ENCODE measurements at places on chromosomes 1 and 21.

DNA sequence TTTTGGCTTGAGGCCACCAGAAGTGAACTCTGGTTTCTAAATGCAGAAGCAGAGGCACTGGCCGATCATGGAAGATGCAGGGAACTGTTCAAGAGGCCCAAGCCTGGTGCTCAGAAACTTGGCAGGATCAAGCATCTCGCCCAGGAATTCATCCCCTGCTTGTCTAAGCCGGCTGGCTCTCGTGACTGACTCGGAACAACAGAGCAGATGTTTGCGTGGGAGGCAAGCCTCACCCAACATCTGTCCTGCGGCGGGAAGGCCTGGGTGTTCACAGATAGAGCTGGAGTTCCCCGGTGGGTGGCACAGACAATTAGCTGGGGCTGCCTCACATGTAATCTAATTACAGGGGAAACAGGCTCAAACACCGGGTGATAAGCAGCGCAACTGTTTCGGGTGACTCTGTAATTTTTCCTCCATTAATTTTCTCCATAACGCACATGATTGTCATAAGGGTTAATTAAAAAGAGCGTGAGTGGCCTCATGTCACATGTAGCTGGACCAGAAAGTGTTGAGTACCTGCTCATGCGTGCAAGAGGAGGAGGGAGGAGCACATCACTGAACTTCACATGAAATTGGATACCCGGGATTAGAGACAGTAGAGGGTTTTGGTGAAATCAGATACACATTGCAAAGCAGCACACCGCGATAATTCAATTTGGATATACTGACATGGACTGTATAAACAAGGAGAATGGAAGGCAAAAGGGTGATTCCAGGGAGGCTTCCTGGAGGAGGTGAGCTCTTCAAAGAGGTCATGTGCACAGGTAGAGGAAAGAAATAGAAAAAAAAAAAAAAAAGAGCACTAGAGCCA lies 180.0 kb downstream of the ETS2 start:
- DNase-seq = peak; percentile 51

DNA sequence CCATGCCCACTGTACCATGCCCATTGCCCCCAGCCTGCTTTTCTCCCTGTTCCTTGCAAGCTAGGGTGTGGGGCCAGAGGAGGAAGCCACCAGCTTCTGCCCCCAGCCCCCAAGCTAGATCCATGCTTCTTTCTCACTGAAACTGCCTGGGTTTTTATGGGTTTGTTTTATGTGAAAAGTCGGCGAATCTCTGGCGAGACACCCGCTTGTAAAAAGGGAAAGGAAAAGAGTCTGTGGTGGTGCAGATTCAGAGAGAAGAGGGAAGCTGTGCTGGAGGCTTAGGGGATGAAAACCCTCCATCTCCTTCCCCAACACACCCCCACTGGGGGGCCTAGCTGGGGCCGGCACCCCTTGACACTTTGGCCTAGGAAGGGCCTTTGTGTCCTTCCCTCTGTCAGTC lies 26.2 kb downstream of the GRHL3 start:
- no peak for DNase-seq

DNA sequence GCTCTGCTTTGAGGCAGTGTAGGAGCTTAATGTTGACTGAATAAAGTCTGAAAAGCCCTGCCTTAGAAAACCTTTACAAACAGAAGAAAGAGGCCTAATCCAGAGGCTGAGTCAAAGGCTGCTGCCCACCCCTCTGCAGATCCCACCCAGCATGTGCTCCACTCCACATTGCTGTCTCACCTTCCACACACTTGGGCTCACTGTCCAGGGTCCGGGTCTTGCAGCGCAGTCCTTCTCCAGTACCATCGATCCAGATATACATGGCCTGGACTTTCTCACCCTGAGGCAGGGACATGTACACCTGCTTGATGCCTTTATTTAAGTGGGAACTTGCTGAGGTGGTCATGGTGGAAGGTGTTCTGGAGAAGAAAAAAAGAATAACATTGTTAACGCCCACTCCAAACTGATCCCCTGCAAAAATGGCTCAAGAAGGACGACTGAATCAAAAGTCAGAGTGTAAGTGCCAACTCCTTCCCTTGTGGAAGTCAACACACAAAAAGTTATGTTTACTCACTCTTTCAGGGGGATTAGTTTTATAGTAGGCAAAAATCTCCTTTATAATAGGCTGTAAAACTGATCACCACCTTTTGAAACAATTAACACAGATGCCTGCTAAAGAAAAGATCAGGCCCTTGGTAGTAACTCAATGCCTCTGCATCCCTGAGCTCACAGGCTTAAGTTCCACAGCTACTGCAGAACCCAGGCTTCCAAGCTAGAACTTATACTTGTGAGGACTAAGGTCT lies 3.0 kb downstream of the GLUL start:
- DNase-seq = no peak

DNA sequence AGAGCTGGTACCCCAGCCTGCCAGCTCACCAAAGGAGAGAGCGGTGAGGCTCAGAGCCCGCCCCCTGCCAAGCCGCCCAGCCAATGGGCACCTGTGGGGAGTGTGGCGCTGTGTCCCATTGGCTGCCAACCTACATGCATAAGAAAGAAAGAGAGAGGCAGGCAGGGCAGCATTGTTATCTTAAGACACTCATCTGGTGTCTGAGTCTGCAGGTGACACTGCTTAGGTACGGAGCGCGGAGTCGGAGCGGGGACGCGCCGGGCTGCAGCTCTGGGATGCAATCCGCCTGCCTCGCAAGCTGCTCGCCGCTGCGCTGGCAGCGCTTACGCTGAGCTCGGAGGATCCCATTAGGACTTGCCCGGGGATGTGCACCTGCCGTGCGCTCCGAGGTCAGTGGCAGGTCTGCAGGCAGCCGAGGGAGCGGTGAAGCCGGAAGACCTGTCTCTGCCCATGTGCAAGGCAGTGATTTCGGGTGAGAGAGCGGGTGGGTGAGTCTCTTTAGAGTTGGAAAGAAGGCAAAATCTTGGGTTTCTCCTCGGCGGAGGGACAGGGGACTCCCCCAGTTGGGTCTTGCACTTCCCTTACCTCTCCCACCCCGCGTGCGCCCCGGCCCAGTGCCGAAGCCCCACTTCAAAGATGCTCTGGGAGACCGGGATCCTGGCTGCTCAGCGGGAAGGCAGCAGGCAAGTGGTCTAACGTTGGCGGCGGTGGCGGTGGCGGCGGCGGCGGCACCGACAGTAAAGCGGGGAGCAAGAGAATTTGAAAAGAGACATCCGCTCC lies at the start of gene BRINP2:
BRINP2 (plus strand) TSS at position 203 of the 780 bp plus-strand sequence. CDS start 58,919 bp downstream, outside the sequence.
- no peak for DNase-seq

- no peak for DNase-seq
Measured at GRCh38 chr21:46274797-46275390, 10.5 kb downstream of the MCM3AP start.

DNA sequence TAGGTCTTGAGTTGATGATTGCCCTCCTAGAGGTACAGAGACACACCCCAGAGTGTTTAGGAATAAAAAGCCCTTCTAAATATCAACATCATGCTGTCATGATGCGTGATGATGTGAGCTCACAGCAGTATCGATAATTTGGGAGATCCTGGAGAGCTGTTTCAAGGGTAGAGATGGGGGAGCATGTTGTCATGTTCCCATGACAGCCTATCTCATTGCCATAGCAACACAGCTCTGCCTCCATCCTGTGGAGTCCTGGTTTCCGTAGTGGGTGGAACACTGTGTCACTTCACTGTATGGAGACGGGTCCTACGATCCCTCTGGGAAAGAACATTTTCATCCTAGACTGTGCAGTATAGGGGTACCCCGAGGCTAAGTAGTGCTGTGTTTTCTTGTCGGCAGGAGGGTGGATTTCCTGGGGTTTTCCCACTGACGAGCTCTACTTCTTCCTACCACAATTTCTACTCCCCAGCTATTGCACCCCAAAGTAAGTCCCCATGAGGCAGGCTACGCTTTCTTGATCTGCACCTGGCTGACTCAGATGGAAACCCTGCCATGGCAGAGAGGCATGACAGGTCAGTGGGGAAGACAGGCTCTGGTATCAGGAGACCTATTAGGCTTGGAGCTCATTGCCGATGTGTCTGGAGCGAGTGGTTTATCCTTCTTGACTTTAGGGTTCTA lies 7.2 kb downstream of the KISS1 start:
- DNase-seq = no peak

DNA sequence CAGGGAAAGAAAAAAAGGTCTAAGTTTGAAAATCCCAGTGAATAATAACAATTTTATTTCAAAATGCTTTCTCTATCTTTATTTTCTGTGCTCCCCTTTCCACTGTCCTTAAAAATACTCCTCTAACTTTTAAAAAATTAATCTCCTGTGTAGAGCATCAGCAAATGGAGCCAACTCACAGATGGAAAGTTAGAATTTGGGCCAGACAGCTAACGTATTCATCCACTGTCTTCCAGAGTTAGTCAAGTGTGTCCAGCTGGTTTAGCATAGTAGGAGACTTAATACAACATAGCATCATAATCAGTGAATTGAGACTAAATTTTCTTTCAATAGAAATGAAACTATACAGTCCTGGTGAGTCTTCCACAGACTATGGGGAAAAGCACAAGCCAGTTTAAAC lies 419.0 kb upstream of the LRRC7 start:
- no peak for DNase-seq

- DNase-seq = no peak
Measured at GRCh38 chr1:80509965-80510522, 1290.7 kb upstream of the ADGRL2 start.

DNA sequence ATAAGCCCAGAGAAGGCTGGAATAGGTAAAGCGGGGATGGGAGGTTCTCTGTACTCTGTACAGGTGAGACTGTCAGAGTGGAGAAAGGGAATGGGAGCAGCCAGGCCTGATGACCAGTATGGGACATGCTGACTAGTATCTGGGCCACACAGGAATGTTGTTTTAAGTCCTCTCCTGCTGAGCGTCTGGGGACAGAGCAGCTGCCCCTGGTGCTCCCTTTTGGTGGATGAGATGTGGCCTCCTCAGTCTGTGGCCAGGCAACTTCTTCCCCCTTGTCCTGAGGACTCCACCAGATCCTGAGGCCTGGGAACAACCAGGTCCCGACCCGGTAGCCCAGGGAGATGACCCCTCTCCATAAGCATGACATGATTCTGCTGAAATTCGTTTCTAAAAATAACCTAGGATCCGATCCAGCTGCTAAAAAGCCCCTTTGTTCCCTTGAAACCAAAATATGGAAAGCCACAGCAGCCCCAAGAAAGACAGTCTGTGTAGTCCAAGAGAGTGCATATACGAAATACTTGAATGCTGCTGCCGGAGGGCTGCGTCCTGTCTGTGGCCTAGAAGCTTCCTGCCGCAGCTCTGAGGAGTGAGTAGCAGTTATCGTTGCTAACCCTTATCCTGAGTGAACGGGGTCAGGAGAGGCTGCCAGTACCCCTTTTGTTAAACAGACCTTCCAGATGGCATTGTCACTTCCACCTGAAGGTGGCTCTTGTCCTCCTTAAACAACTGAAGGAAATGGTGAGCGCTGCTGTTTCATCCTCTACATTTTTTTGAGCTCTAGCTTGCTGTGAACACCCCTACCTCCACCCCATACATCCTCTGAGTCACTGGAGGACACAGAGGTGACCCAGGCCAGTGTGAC lies 47.1 kb downstream of the ATP2B4 start:
- peak; percentile 49 for DNase-seq

GRCh38 chr21:29664615-29665014 lies 275.2 kb downstream of the GRIK1 start:
- no peak for DNase-seq

DNA sequence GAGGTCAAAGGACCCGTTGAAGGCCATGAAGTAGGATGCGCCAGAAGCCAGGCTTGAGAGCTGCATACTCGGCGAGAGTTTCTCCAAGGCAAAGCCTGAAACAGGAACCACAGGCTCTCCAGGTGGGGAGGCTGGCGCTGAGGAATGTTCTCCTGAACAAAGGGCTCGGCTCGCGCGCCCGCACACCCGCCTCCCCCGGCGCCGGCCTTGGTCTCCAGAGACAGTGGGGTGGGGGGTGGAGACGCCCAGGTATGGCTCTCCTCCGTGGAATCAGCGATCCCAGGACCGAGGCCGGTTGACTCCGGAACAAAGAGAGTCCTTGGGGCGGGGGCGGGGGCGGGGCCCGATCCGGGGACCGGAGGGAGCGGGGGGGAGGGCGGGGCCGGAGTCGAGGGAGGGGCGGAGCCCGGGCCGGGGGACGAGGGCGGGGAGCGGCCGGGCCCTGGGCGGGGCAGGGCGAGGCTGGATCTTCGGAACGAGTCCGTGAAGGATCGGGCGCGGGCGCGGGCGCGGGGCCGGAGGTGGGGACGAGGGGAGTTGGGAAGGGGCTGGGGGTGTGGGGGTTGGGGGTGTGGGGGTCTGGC lies 85.0 kb downstream of the NKAIN1 start:
- DNase-seq = peak; percentile 77

DNA sequence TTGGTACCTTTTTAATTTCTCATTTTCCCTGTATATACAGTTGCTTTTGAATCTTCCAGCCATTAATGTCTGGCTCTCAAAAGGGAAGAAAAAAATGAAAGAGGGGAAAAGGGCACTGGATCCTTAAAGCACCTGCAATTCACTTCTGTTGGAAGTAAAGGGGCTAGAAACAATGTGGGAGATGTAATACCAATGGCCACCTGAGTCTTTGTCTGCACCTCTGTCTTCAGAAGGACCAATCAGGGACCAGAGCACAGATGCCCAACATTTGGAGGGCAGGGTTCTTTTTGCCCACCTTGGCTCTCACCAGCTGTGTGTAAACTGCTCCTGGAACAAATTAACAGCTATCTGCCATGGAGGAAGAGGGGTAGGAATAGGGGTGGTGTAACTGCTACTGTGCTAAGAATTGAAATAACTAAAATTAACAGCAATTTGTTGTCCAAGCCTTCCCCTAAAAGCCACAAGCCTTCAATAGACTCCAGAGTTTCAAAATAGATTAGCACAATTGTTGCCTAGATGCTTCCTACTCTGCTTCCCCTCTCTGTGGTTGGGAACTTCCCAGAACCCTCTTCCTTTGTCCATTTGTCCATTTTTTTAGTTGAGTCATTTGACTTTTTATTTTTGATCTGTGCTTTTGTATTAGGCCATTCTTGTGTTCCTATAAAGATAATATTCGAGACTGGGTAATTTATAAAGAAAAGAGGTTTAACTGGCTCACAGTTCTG lies 11.5 kb upstream of the LRRC8B start:
- DNase-seq = no peak

GRCh38 chr1:201208236-201208635 lies 17.6 kb downstream of the IGFN1 start:
- DNase-seq = no peak

GRCh38 chr1:28290851-28291250 lies 31.5 kb downstream of the SESN2 start:
- no peak for DNase-seq

DNA sequence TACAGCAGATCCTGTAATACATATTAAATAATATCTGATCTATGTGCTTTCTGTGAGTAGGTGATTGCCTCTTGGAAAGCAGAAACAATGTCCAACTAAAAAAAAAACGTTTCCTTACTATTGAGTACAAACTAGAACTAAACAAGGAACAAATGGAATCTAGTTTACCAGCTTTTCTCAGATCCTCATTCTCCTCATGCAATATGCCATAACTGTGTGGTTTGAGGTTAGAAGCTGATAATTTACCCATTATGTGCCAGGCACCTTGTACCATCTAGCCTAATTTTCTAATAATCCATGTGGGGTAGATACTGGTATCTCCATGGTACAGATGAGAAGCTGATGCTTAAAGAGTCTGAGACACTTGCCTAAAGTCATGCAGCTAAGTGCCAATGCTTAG lies 154.7 kb downstream of the PTGER3 start:
- DNase-seq = no peak

- no peak for DNase-seq
Measured at GRCh38 chr21:15421441-15421881, 308.3 kb upstream of the USP25 start.

All from stimulated activated CD4-positive, alpha-beta T cell treated with anti-CD3 and anti-CD28 coated beads, Interleukin-2, amount 100 ng/mL, for 24 hours (primary cell).